NCI-H187 treated with DMSO at 0.1 percent for 48 hours (cell line): ENCODE measurements at places on chromosomes 7 and 10.

- DNase-seq = no peak
Measured at GRCh38 chr10:112959207-112959838, 9.3 kb downstream of the TCF7L2 start.

GRCh38 chr10:133299224-133299623 is 9.4 kb downstream of the TUBGCP2 start:
- no peak for DNase-seq

DNA sequence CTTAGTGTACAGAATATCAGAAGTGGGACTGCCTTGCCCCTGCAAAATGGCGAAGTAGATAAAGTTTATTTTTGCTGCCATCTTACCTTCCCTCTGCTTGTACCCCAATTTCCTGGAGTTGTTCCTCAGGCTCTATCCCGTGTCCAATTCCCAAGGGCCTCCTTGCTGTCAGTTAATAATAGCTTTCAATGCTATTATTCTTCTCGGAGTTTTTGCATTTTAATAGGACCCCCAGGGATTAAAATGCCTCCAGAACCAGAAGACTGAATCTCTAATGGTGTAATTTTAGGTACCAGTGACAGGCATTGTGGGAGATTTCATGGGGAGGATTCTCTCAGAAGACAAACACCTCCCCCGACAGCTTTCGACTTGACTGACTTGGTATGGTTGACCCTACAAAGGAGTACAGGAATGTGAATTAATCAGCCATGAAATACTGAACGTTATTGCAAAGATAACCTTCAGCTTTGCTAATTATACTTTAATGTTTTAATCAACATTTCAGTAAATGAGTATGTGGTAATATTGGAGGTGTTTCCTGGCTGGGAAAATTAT is 75.2 kb downstream of the ZNF22 start:
- DNase-seq = no peak

DNA sequence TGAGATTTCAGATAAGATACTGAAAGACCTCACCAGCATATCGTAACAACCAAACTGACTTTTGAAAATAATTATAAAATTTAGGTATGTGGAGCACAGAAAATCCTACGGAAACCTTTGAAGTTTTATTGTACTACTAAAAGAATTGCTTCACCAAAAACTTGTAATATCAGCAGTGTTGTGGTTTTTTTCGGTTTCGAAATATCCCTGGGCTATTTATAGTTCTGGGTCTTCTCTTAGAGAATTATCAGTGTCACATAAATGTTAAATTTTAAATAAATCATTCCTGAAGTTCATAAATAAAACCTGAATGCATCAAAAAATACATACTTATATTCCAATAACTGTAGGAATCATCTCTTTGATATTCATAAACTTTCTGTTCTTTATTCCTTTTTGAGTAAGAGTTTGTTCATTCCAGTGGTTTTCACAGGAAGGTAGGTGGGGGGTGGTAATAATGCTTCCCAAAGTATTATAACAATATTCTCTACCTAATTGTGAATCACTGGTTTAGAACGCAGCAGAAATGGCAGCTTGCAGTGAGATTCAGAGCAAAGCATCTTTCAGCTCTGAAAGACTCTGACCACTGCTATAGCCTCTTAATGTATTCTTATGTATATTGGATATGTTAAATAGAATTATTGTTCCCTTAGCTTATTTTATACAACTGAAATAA is 60.2 kb downstream of the ZNF277 start:
- no peak for DNase-seq

- no peak for DNase-seq
Measured at GRCh38 chr7:81684033-81684432, 85.8 kb downstream of the HGF start.

DNA sequence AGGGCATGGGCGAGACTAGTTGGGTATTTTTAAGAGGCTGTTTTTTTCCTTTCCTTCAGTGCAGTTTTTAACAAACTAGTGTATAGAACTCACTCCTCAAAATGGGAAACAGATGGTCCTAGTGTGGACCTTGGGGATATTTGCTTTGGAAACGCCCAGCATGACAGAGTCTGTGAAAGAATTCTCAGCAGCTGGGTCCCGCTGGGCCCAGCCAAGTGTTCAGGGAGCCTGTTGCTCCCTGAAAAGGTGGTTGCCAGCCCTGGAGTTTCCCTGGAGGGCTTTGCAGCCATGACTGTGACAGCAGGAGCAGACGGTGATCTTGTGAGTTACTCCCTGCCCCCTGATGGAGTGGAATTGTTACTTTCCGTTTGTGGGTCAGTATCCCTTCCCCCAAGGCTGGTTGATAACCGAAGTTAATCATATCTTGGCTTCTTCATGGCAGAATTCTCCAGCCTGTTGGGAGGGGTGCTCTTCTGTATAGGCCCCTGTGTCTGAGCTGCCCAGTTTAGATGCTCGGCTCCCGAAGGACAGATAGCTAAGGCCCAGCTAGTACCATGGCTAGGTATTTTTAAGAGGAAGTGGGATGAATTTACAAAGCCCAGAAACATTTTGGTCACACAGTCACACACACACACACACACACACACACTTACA is 278.6 kb upstream of the HABP2 start:
- DNase-seq = no peak

DNA sequence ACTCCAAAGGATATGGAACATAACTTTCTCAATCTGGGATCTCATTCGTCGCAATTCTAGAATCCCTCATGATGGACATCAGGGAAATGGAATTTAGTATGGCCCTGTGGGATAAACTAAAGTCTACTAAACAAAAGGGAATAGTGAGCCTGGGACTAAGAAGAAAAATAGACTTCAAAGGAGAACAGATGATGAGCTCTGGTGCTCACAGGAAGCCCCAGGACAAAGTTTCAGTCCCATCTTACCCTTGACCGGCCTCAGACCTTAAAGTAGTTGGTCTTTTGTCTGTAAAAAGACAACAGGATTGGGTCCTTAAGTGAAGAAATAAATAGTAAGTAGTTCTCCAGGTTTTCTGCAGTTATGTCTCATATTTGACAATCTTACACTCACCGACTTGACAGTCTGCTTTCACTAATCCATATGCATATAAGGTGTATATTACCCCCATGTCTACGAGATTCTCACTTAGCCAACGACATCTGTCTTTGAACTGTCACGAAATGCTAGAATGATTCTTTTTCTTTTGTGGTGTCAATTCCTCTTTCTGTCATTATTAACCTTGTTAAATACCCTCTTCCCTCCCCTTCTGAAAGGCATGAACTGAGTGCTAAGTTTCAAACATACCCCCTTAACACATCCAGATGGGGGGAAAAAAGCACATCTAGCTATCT is 10.9 kb upstream of the IKZF1 start:
- DNase-seq = no peak

GRCh38 chr10:109207361-109207760 is 716.0 kb downstream of the XPNPEP1 start:
- DNase-seq = no peak

- no peak for DNase-seq
Measured at GRCh38 chr7:84568781-84569180, 374.2 kb upstream of the SEMA3A start.

- no peak for DNase-seq
Measured at GRCh38 chr10:1596482-1597099, 140.7 kb downstream of the ADARB2 start.

GRCh38 chr7:47952224-47952623 is 4.0 kb upstream of the PKD1L1 start:
- no peak for DNase-seq
